ENCODE measurements at places on chromosomes 7 and 10. TPM values are rescaled to one million over a fixed set of nuclear protein-coding genes. Genes with fewer than 3 reads are reported as not detected.

DNA sequence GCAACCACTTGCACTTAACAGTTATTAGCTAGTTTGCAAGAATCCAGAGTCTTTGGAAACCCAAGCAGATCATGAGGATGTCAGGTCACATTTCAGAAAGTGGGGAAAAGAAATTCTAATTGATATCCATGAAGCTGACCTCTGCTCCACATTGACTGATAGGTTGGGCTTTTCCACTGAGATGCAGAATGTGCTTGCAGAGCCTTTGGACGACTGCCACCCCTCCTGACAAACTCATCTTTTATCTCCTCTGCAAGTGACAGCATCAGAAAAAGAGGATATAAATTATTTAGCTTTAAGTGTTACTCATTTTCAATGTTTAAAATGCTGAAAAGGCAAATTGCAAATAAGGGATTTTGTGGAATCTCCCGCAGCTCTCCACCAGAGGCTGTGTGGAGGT, 75.3 kb downstream of the C10orf90 start:
- H3K27ac ChIP-seq = no peak overlapping the region
- no peak for DNase-seq
- no peak overlapping the region for H3K4me3 ChIP-seq
- no peaks in the 10 kb centered on the region for H3K4me1 ChIP-seq

GRCh38 chr10:113576852-113577251, 24.0 kb downstream of the HABP2 start:
- DNase-seq = no peak
- H3K27ac ChIP-seq = no peak overlapping the region
- no peaks in the 10 kb centered on the region for H3K36me3 ChIP-seq
- H3K27me3 ChIP-seq = no peaks in the 10 kb centered on the region
- H3K4me3 ChIP-seq = no peak overlapping the region

DNA sequence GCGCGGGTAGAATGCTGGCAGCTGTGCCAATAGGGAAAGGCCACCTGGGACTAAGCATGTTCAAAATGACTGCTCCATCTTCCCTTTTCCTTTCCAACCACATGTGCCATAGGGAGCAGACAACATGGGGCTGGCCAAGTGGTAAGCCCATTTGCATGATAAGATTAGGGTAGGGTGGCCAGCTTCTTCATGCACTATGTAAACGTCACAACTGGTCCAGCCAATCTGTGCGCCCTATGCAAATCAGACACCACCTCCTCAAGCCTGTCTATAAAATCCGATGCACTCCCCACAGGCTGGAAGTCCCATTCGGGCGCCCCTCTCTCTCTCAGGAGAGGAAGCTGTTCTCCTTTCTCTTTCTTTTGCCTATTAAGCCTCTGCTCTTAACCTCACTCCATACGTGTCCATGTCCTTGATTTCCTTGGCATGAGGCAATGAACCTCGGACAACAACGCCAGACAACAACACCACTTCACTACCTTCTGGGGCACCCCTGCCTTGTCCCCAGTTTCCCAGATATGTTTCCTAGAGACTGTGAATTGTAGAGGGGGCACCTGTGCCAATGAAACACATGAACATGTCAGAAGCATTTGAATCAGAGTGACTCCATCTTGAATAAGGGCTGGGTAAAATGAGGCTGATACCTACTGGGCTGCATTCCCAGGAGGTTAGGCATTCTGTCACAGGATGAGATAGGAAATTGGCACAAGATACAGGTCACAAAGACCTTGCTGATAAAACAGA, 19.1 kb upstream of the EXOC6 start:
- H3K27me3 ChIP-seq = no peaks in the 10 kb centered on the region
- DNase-seq = no peak
- no peak overlapping the region for H3K4me3 ChIP-seq
- no peak overlapping the region for H3K27ac ChIP-seq

DNA sequence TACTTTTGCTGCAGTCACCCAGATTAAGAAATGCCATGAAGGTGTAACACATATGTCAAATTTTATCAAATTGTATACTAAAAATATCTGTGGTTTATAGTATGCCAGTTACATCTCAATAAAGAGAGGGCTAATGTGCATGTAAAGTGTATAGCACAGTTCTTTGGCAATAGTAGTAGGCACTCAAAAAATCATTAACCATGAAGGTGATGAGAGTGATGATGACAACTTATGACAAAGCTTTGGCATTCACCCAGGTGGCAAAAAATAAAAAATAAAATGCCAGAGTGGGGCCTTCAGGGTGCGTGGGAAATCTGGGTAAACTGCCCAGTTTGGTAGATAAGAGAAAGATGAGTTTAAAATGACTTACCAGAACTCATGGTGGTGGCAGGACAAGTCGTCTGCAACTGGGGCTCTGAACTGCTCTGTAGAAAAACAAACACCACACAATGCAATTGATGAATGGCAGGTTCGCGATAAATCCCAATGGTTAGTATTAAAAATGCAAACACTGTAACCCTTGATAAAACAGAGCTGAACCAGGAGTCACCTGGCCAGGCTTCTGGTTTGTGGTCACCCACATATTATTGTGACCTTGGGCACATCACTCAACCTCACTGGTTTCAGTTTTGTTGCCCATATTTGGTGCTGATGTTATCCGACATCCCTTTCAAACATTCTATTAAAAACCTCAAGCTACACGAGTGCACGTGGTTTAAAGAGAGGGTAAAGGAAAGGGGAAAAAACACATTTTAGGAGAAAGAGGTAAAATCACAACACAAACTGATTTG, 120.2 kb downstream of the SORBS1 start:
- no peaks in the 10 kb centered on the region for H3K36me3 ChIP-seq
- no peak for DNase-seq
- no peaks in the 10 kb centered on the region for H3K27me3 ChIP-seq
- no peak overlapping the region for H3K4me3 ChIP-seq

DNA sequence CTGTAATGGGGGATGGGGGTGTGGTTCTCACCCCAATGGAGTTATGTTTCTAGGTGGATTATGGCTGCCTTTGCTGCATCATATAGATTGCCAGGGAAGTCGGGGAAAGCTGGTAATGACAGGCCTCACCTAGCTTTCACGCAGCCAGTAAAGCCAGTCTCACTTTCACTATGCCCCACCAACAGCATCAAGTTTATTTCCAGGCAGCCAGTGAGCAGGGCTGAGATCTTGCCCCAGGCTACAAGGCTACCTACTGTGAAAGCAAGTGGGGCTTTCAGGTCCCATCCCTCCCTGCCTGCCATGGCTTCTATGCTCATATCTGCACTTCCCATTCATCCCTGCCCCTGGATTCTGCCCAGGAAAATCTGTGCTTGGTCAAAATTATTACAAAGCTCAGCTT, 61.7 kb upstream of the NXPH1 start:
- no peak overlapping the region for H3K4me3 ChIP-seq
- DNase-seq = no peak
- H3K4me1 ChIP-seq = no peaks in the 10 kb centered on the region
- no peaks in the 10 kb centered on the region for H3K36me3 ChIP-seq
- H3K27me3 ChIP-seq = no peaks in the 10 kb centered on the region
- H3K27ac ChIP-seq = no peak overlapping the region

DNA sequence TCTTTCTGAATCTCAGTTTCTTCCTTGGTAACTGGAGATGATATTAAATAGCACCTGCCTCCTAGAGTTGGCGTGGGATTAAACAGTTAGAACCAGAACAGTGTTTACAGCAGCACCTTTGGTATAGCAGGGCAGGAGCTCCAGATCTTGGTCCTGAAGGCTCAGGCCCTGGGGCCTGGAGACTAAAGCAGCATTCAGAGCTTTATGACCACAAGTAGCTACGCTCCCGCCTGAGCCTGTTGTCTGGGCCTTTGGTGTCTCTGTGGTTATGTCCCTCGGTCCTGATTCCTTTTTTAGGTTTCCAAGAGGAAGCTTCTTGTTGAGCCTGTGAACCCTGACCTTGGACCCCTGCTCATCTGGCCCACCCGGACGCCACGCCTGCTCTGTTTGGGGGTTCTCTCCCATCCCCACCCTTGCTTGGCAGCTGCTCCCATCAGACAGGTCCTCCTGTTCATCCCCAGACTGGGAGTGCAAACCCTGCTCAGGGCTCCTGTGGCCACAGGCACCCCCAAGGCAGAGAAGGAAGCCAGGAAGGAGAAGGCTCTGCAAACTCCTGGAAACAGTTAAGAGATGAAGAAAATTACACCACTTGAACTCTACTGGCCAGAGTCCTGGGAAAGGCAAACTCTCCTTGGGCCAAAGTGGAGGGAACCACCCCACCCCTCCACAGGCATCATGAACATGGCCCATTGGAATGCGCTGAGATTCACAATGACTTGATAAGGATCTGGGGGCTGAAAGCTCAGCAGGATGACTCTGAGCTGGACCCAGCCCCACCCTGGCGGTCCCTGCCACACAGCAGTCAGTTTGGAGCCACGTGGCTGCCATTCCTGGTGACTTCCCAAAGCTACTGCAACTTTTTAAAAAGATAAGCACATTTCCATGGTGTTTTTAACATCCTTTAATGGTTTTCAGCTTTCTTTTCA, 50.1 kb upstream of the TMEM72 start:
- no peak overlapping the region for H3K4me3 ChIP-seq
- H3K36me3 ChIP-seq = no peaks in the 10 kb centered on the region
- no peaks in the 10 kb centered on the region for H3K4me1 ChIP-seq
- H3K27me3 ChIP-seq = no peaks in the 10 kb centered on the region

Gene TAS2R41
- total RNA-seq = 1.3 TPM

GRCh38 chr10:96287392-96288105, 16.2 kb upstream of the BLNK start:
- no peaks in the 10 kb centered on the region for H3K36me3 ChIP-seq
- H3K27me3 ChIP-seq = no peaks in the 10 kb centered on the region
- no peak for DNase-seq
- peak overlapping the region; percentile 70 for H3K27ac ChIP-seq
- no peak overlapping the region for H3K4me3 ChIP-seq

Gene EPO
- total RNA-seq = not detected

Gene TMEM229A
- not detected for total RNA-seq

Gene TFEC
- 5.6 TPM for total RNA-seq

- no peaks in the 10 kb centered on the region for H3K27me3 ChIP-seq
- H3K4me3 ChIP-seq = no peak overlapping the region
- H3K27ac ChIP-seq = no peak overlapping the region
- H3K4me1 ChIP-seq = no peaks in the 10 kb centered on the region
These were observed 87.4 kb upstream of the FAM20C start for GRCh38 chr7:105002-105401.

- no peak overlapping the region for H3K27ac ChIP-seq
- H3K36me3 ChIP-seq = peaks cover 3% of the 10 kb centered on the region
- H3K27me3 ChIP-seq = no peaks in the 10 kb centered on the region
- no peaks in the 10 kb centered on the region for H3K4me1 ChIP-seq
- H3K4me3 ChIP-seq = no peak overlapping the region
- DNase-seq = no peak
These were observed 16.1 kb downstream of the BUD23 start for GRCh38 chr7:73699370-73700068.

- H3K36me3 ChIP-seq = no peaks in the 10 kb centered on the region
- H3K4me3 ChIP-seq = no peak overlapping the region
- H3K27ac ChIP-seq = peak overlapping the region; percentile 51
- no peaks in the 10 kb centered on the region for H3K27me3 ChIP-seq
These were observed 31.4 kb upstream of the TRIM8 start for GRCh38 chr10:102612964-102613275.

DNA sequence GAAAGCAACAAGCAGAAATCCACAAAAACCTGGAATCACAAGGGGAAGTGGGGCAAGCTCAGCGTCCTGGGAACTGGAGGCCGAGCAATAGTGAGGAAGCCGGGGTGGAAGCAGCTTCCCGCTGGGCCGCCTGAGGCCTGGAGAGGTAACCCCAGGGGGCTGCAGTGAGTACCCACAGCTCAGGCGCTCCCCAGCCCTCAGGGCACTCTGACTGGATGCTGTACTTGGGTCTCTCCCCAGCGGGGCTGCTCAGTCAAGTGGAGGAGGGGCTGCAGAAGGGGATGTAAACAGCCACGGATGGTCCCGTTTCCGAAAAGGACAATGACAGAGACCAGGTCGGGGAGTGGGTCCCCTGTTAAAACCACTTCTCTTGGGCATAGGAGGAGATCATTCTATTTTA, 50.3 kb downstream of the SLIT1 start:
- no peaks in the 10 kb centered on the region for H3K27me3 ChIP-seq
- H3K27ac ChIP-seq = no peak overlapping the region
- H3K4me3 ChIP-seq = no peak overlapping the region
- no peak for DNase-seq

Gene ITIH5
- 18.7 TPM for total RNA-seq

Gene SPDYE6
- 0.33 TPM for total RNA-seq

GRCh38 chr10:119023553-119023868, 6.0 kb upstream of the NANOS1 start:
- peaks cover 21% of the 10 kb centered on the region for H3K4me1 ChIP-seq
- H3K27ac ChIP-seq = no peak overlapping the region
- no peaks in the 10 kb centered on the region for H3K27me3 ChIP-seq
- H3K4me3 ChIP-seq = no peak overlapping the region
- no peaks in the 10 kb centered on the region for H3K36me3 ChIP-seq
- no peak for DNase-seq

Gene GFRA1
- 153 TPM for total RNA-seq

Gene JAZF1
- total RNA-seq = 27.4 TPM

Gene ASZ1
- not detected for total RNA-seq

DNA sequence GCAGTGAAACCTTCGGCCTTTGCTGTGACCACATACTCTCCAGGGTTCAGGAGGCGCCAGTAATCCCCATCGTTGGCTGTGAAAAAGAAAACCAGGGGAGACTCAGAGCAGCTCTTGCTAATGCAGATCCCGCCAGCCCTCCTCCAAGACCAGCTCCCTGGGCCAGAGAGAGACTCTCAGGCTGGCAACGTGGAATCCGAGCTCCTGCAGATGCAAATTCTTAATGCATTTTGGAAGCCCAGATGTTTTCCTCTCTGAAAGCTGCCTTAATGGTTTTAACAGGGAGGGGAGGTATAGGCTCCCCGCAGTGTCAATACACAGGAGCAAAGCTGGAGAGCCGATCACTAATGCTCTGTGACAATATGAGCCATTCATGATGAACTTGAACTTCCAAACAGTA, 80.8 kb downstream of the GPR26 start:
- H3K27ac ChIP-seq = no peak overlapping the region
- no peak for DNase-seq
- no peaks in the 10 kb centered on the region for H3K36me3 ChIP-seq
- no peak overlapping the region for H3K4me3 ChIP-seq
- no peaks in the 10 kb centered on the region for H3K4me1 ChIP-seq

DNA sequence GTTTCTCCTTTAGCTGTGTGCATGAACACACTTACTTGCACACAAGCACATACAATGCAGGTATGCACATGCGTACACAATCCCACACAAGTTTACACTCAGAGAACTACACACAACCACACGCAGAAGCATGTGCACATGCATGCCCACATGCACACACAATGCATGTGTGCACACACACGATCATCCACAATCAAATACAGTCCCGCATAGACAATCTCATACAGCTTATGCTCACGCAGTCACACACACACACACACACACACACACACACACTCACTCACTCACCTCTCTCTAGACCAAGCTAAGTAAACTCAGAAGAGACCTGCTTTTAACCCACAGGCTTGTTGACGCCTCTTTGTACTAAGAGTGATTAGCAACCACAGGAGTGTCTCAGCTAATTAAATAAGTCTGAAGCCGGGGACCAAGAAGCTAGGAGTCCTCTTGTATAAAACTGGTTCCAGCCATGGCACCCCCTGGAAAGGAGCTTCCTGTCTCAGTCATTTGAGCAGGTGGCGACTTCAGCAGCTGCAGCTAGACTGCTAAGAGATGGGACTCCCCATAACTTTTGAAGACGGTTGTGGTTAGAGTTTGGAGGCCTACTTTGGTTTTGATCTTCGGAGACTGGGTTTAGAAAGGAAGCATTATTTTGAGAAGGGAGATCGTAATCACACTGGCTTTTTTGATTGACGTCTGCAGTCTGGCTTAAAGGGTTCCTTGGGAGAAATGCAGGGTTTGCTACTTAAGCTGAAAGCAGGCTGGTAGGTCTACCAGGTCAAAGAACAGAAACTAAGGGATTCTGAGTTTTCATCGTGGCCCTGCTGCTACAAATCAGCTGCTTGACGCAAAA, 82.3 kb upstream of the ADRB1 start:
- H3K27me3 ChIP-seq = no peaks in the 10 kb centered on the region
- no peak overlapping the region for H3K27ac ChIP-seq
- H3K36me3 ChIP-seq = no peaks in the 10 kb centered on the region
- no peak overlapping the region for H3K4me3 ChIP-seq
- no peak for DNase-seq

Measured in breast epithelium (tissue), 4 donors.